GM12878 (cell line): ENCODE measurements at places on chromosomes 7 and 10. TPM values are rescaled to one million over a fixed set of nuclear protein-coding genes. Genes with fewer than 3 reads are reported as not detected.

- DNase-seq, result no peak
Measured at GRCh38 chr10:3500408-3500856, 284.6 kb downstream of the KLF6 start.

Gene MEIG1
- 1.5 and 1.9 TPM in 2 replicates for polyA plus RNA-seq

- no peak for DNase-seq
Measured at GRCh38 chr7:94298943-94299342, 95.8 kb upstream of the COL1A2 start.

Gene HMX3
- polyA plus RNA-seq, result 8.8 and 14.0 TPM in 2 replicates

- no peak for DNase-seq
Measured at GRCh38 chr7:140230516-140230860, 53.7 kb upstream of the KDM7A start.

- no peak for DNase-seq
Measured at GRCh38 chr7:98646465-98646864, 29.4 kb downstream of the NPTX2 start.

- no peak for DNase-seq
Measured at GRCh38 chr10:76973091-76974016, 664.3 kb downstream of the KCNMA1 start.

GRCh38 chr10:79628988-79629954 is 18.5 kb downstream of the SFTPA1 start:
- no peak for DNase-seq

DNA sequence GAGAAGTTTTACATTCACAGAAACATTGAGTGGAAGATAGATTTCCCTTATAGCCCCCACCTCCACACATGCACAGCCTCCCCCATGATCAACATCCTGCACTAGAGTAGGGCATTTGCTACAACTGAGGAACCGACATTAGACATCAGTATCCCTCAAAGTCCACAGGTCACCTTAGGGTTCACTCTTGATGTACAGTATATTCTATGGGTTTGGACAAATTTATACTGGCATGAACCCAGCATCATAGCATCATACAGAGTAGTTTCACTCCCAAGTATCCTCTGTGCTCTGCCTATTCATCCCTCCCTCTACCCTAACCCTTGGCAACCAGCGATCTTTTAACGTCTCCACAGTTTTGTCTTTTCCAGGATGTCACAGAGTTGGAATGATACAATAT is 64.4 kb downstream of the VSTM4 start:
- no peak for DNase-seq

Gene ZKSCAN1
- 16.4 and 19.3 TPM in 2 replicates for polyA plus RNA-seq

Gene ITGB8
- polyA plus RNA-seq, result 1.4 and 1.7 TPM in 2 replicates
